ENCODE measurements at places on chromosomes 7 and 10.

DNA sequence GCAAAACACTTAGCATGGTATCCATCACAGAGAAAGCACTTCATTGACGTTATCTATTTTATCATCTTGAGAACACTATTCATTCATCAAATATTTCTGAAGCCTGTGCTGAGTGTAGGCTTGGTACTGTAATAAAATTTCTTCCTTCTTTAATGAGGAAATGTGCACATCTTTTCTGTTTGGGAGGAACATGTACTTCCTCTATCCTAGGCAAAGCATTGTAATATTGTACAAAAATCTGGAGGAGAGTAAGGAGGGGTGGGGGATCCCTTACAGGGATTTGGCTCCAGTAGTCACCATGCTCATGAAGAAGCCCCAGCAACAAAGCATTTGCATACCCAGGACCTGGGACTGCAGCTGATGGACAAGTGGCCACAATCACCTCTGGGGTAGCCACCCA, 39.9 kb upstream of the SORCS3 start:
- DNase-seq: no peak

DNA sequence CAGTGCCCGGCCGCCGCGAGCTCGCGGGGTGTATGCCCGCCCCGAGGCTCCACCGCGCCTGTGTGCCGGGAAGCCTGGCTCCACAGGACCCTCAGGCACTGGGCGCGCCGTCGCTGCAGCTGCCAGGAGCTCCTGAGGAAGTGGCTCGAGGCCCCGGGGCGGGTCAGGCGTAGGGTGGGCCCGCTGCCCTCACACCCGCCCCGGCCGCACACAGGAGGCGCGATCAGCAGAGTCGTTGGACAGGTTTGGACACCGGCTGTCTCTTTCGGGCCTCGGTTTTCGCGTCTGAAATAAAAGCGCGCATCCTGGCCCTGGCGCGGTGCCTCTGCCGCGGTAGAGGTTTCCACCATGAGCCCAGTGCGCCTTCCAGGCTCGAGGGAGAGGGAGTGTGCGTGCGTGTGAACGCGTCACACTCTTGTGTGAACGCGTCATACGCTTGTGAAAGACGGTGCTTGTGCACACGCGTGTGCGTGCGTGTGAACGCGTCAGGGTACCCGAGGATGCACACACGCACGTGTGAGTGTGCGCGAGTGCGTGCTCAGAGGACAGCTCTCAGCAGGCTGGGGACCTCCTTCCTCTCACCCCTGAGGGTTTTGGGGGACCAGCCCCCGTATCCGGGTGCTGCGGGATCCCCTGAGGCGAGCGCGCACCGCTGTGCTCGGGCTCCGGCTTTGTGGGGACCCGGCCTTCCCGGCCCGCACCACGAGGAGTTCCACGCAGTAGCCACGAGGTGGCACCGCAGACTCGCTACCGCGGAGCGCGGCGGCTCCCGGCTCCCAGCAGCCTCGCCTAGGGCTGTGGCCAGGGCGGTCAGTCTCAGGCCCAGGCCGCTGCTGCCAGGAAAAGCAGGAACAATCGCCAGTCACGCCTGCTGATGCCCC, 83.8 kb downstream of the BMS1 start:
- DNase-seq: peak; percentile 71

GRCh38 chr7:148866362-148866761, 17.7 kb downstream of the EZH2 start:
- DNase-seq: no peak

GRCh38 chr7:972676-973309, 2.6 kb downstream of the COX19 start:
- DNase-seq: no peak

- DNase-seq: no peak
Observed at GRCh38 chr10:128429835-128430513, 303.8 kb upstream of the MKI67 start.

- no peak for DNase-seq
Observed at GRCh38 chr10:33573606-33574005, 239.1 kb upstream of the NRP1 start.

DNA sequence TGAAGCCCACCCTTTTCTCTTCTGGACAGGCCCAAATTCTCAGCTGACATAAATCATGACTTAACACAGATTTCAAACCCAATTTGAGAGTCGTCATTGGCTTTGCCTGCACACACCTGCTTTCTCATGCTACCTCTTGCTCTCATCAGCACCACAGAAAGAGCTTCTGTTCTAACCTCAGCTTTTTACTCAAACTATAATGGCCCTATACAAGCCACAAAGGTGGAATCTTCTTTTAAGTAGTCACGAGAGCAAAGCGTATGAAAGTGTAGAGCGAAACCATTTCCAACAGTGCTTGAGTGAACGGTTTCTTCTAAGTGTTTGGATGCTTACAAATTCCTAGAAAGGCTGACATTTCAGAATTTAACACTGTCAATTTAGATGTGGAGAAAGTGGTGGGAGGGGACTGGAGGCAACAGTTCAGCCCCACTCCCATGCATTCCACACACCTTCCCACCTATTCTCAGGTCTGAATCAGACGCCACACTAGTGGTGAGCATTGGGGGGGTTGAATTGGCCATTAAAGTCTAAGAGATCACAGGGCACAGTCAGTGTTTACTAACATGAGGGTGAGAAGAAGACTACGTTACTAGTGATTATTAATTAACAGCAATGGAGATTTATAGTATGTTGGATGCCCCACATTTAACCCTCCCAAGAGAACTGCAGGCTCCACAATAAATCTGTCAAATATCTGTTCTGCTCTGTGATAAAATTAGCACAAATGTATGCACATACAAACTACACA, 114.0 kb downstream of the PRKCQ start:
- no peak for DNase-seq

DNA sequence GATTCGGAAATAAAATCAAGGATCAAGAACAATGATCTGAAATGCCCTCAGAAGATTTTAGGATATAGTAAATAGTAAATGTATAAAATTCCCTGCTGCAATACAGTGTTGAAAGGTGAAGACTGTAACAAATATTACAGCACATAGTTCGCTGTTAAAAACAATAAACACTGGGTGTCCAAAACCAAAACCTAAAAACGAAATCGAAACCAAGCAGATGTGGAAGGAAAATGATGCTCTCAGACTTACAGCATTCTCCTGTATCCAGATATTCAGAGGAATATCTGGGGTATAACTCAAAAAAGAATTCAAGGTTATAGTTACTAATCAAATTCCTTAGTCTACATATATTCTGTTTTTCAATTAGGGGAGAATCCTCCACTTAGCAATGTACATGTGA, 708.1 kb upstream of the PCDH15 start:
- DNase-seq: no peak

DNA sequence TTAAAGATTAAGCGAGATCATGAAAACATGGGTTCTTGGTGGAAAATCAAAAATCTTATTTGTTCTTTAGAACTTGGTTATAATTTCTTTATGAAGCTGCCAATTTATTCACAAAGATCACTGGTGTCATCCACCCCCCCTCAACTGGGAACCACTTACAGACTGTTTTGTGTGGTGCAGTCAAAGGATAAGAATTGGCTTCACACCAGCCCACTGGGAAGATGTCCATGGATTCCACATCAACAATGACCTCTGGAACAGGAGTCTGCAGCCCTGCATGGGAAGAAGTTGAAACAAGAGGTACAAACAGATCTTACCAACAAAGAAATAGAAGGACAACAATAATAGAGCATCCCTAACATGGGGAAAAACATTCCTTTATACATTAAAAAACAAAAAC, 205.2 kb downstream of the SFMBT2 start:
- no peak for DNase-seq

DNA sequence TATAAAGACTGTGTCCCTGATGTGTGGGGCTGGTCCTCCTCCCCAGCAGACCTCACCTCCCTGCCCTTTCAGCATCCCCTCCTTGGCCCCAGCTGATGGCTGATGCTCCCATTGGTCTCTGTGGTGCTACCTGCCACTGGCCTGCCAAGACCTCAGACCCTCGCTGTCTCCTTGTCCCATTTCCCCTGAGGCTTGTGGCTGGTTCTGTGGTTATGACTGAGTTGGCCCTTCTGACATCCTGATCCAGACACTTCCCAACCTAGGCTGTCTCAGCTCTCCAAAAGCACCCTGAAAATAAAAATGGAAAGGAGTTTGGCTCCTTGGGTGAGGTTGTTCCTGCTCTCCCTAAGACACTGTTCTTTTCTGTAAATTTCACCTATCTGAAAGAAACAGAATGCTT, 214.2 kb downstream of the RPS24 start:
- DNase-seq: no peak

- DNase-seq: no peak
Observed at GRCh38 chr7:28804990-28805389, 153.1 kb downstream of the TRIL start.

GRCh38 chr10:13930120-13930519, 343.4 kb downstream of the PRPF18 start:
- DNase-seq: peak; percentile 61

- no peak for DNase-seq
Observed at GRCh38 chr7:30505174-30505697, 607 bp upstream of the GGCT start.

- DNase-seq: no peak
Observed at GRCh38 chr7:99767662-99768061, 16.3 kb downstream of the CYP3A4 start.

All from natural killer cell (primary cell).